ENCODE measurements at places on chromosomes 12 and 14. TPM values are rescaled to one million over a fixed set of nuclear protein-coding genes. Genes with fewer than 3 reads are reported as not detected.
A peak's percentile ranks its signal among the peaks of the same experiment; 100 is the strongest.

The NRIP2 gene
- total RNA-seq, result not detected

The P2RX4 gene
- total RNA-seq, result 17.5 TPM

DNA sequence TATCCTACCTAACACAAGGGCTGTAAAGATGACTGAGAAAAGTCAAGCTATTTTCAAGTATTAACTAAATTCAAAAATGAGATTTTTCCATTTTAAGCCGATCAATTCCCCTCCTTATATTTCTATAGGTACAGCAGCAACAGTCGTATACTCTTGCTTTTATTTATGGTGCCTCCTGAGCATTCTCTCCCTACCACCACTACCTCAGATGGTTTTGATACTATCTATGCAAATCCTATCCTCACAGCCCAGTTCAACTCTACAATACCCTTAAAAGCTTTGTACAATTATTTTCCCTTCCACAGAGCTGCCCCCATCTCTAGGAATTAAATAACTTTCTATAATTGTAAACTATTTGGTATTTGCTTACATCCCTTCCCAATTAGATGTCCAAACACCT, 52.1 kb downstream of the GALC start:
- DNase-seq, result no peak

The BDKRB2 gene
- 0.18 TPM for total RNA-seq

DNA sequence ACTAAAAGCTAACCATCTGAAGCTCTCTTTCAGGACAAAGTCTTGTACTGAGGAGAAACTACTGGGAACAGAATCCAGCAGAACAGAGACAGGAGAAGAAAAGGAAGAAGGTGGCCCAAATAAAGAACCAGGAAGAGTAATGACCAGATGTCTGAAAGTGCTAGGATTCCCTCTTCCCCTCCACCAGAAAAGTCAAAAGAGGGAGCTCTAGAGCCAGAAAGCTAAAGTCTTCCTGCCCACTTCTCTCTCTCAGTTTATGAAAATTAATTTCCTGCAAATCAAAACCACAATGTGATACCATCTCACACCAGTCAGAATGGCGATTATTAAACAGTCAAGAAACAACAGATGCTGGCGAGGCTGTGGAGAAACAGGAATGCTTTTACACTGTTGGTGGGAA, 47.2 kb downstream of the SPPL3 start:
- peak; percentile 58 for DNase-seq

- no peak for DNase-seq
Observed at GRCh38 chr12:53624458-53624857, 1.7 kb downstream of the ATF7 start.

The LPAR5 gene
- 25.3 TPM for total RNA-seq

The TNFAIP2 gene
- total RNA-seq, result not detected

GRCh38 chr14:101600891-101601605, 39.8 kb downstream of the DIO3 start:
- DNase-seq, result no peak

The PLBD1 gene
- 0.61 TPM for total RNA-seq

The LRRC43 gene
- total RNA-seq, result not detected

The RERGL gene
- total RNA-seq, result not detected

All from OCI-LY7 (cell line).